ENCODE measurements at places on chromosomes 13 and 19.

DNA sequence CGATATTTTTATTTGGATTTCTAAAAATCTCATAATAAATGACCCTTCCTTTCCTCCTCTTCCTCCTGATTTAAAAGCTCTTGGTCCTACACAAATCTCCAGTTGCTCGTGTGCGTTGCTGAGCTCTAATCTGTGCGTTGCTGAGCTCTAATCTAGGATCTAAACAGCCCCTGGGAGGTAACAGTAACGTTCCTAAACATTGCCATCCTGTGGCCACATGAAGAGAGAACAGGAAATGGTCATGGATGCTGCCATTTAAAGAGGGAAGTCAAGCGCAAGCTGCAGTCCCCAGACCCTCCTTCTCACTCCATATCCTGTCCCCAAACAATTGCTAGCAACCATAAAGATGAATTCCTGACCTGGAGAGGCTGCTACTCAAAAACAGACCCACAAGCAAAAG lies 170.8 kb downstream of the NUFIP1 start:
- DNase-seq: peak; percentile 33

DNA sequence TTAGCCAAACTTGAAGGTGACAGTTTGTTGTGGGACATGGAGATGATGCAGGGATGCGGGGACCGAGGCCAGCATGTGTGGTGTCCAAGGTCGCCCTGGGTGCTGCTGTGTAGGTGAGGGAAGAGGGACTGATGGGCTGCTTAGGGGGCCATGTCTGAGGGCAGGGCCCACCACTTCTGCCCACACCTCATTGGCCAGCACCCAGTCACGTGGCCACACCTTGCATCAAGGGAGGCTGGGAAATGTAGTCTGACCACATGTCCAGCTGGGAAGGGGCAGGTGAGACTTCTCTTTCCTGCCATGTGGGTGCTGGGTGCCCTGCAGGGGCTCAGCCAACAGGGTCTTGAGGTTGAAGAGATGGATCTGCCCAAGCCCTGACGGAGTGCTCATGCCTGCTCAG lies 88.9 kb downstream of the KDM4B start:
- peak; percentile 39 for DNase-seq

GRCh38 chr13:30648522-30649012 lies 30.8 kb downstream of the USPL1 start:
- no peak for DNase-seq

- peak; percentile 23 for DNase-seq
Measured at GRCh38 chr13:74061926-74062595, 72.1 kb downstream of the KLF12 start.

- DNase-seq: no peak
Measured at GRCh38 chr19:41926028-41926762, 2.1 kb downstream of the ERFL start.

- no peak for DNase-seq
Measured at GRCh38 chr13:100976993-100977392, 302.4 kb upstream of the TMTC4 start.

DNA sequence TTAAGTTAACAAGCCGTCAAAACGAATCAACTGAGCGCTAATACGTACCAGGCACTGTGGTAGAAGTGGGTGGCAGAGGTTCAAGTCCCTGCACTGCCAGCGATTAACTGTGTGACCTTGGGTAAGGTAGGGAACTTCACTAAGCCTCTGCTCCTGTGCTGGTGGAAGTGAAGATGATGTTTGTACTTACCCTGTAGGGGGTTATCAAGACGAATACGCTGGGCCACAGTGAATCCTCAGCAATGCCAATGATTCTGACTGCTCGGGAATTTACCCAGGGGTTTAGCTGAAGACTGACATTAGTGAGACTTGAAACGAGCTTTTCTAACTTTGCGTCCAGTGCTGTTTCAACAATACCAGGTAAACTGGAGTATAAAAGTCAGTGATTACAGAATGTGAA lies 305.3 kb downstream of the FGF9 start:
- no peak for DNase-seq

DNA sequence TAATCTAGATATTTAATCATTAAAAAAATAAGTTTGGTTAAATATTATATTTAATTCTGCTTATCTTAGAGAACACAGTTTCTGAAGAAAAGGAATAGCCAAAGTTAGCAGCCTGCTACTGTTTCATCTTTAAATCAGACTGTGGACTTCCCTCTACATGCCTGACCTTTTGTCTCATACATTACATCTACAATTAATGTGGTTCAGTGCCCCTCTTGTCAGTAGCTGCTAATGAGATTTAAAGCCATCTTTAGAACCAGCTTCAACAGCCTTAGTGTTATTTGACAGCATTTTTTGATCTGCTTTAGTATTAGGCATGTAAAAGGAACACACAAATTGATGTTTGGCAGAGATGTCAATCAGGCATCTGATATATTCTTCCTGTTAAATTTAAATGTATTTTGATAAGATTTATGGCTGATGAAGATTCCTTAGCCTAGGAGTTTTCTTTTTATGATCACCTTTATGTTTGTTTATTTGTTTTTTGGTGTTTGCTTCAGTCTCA lies 1925.8 kb upstream of the PRR20A start:
- no peak for DNase-seq

DNA sequence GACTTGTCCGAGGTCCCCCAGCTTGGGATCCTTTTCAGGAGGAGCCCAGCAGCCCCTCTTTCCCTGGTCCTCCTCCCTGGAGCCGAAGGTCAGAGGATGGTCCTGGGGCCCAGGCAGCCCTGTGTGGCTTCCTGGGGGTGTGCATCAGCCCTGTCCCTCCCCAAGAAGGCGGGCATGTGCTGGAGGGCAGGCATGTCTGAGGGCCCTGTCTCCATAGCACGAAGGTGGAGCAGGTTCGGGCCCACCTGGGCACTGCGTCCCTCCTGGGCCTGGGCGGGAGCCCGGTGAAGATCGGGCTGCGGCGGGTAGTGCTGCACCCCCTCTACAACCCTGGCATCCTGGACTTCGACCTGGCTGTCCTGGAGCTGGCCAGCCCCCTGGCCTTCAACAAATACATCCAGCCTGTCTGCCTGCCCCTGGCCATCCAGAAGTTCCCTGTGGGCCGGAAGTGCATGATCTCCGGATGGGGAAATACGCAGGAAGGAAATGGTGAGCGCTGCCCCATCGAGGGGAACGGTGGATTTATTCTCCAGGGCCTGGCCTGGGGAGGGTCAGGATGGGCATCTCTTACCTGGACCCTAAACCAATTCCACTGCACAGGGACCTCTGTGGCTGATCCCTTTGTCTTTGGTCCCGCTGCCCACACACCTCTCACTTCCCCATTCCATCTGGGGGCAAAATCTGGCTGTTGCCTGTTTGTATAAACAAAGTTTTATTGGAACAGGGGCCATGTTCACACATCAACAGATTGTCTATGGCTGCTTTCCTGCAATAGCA lies 10.9 kb downstream of the TIMM13 start:
- DNase-seq: no peak

- DNase-seq: no peak
Measured at GRCh38 chr19:31226151-31226935, 122.9 kb downstream of the TSHZ3 start.

GRCh38 chr13:72071713-72072112 lies 204.7 kb upstream of the DACH1 start:
- no peak for DNase-seq

DNA sequence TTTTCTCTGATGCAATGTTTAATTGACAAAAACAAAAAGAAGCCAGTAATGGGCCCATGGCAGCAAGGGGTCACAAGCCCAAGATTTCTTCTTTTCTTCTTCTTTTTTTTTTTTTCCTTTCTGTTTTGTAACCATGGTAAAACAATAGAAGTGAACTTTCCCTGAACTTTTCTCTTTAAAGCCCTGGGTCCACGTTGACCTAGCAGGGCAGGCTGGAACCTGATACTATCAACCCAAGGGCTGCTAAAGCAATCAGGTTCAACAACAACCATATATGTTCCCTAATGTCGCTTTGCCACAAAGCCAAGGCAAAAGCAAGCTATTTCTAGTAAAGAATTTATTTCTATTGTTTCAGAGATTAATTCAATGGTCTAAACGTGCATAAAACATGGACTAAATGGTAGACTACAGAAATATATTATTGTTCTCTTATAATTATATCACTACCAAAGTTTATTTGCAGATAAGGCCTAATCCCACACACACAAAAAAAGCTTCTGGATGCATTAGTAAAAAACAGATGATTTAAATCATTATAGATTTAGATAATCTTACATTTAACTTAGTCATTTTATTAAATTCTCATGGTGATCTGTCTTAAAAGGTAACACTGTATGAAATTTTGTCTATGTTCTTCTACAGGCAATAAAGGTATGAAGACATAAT lies 153.9 kb downstream of the DACH1 start:
- peak; percentile 73 for DNase-seq

GRCh38 chr19:7242601-7243258 lies 51.5 kb downstream of the INSR start:
- DNase-seq: peak; percentile 22

DNA sequence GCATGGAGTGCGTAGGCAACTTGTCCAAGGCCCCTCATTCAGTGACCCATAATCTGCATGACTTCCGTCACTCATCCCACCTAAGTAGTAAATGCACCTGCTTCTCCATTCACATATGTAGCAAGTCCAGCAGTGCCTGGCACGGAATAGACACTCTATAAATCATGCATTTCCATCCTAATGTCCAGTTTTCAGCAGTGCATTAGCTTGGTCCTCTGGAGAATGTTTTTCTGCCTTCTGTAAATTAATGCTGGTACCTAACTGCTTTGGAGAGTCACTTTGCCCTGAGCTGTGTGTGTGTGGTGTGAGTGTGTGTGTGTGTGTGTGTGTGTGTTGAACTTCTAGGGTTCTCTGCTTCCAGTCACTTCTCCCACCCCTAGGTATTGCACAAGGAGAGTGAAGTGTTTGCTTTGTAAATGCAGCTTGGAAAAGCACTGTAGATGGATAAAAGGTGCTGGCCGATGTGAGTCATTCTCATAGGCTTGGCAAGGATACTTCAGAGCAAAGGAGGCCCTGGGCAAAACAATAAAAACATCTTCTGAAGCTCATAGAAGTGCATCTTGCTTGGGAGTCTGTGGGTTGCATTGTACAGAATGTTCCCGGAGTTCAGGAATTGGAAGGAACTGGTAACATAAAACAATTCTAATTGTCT lies 181.8 kb downstream of the KATNAL1 start:
- DNase-seq: peak; percentile 29

DNA sequence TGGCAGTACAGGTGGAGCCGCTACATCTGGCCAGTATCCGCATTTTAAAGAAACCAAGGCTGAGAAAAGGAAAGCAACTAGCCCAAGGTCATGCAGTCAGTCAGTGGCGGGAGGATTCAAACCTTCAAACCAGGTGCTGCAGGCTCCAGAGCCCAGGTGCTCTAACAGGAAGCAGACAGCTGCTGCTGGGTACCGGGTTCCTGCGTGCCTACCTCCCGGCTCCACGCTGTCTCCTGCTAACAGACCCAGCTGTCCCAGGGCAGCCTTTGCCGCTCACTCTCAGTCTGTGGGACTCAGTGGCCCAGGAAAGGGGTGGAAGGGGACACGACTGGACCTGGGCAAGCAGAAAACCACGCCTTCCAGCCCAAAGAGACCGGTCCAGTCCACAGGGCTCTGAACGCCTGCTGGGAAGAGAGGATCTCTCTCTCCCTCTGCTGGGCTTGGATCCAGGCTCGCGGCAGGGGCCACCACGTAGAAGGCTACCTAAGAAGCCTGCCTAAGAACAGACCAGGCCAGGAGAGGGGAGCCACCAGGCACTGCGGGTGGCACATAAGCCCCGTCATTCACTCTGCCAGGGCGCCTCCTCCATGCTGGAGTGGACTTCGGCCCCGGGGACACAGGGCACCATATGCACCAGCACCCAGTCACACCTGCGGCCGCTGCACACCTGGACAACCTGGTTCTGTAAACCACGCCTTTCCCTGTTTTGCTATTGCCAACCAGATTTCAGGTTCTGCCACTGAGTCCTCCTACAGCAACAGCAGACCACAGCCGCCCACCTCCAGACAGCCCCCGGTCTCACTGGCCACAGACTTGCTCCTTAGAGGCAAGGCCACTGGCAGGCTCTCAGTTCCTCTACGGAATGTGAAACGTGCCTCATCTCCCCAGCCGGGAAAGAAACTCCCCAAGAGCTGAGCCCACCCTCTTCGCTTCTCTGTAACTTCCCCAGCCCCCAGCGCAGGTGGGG lies 4.6 kb downstream of the DAPK3 start:
- DNase-seq: no peak

- DNase-seq: peak; percentile 51
Measured at GRCh38 chr19:49151267-49152118, 3.7 kb downstream of the HRC start.

DNA sequence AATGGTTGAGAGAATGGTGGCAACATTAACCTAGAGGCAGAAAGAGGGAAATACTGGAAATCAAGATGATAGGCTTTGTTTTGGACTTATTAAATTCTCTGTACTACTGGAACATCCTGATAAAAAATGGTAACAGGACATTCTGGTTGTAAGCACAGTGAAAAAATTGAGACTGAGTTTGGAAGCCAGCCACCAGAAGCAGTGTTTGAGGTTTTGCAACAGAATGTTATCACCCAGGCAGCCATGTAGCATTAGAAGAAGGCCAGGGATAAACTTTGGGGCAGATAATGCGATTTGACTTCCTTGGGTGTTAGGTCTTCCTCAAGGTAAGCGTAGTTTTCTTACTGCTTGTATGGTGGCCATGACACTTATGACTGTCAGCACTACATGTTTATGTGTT lies 307.4 kb downstream of the ATP8A2 start:
- DNase-seq: no peak

DNA sequence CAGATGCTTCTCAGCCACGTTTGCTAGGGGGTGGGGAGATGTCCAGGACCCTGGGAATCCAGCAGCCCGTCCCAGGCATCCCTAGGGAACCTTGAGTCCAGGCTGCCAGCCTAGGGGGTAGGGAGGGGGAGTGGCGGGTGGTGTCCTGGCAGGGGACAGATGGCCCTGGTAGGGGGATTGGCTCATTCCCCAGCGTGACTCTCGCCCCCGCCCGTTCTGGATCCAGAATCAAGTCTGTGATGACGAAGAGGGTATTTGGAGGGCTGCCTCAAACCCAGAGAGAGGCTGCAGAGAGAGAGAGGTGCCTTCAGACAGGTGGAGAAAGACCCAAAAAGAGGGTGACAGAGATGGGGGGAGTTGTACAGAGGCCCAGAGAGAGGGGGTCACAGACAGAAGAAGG lies 4.1 kb downstream of the SLC17A7 start:
- no peak for DNase-seq

DNA sequence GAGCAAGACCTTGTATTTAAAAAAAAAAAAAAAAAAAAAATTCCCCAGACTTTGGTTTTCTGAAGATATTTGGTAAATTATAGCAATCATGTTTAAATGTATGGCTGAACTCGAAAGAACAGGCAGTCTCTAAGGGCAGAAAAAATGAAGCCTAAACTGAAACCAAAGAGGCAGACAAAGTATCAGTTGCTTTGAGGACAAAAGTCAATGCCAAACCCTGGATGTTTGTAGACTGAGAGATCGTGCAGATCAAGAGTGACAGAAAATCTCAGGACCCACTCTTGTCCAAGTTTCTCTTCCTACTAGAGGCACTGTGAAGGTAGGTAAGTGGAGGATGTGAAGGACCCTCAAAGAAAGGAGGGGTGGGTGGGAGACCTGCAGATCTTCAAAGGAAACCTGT lies 11.1 kb upstream of the SLC7A9 start:
- DNase-seq: no peak

- peak; percentile 91 for DNase-seq
Measured at GRCh38 chr19:18416778-18417249, 2.4 kb upstream of the SSBP4 start.

Data from dermis blood vessel endothelial cell (primary cell).